Activated T-helper 1 cell treated with Interleukin-2 at 50 U/mL for 16 hours (primary cell): ENCODE measurements at places on chromosomes 3 and 15.

- no peak for DNase-seq
Observed at GRCh38 chr15:70319466-70319865, 221.7 kb upstream of the TLE3 start.

GRCh38 chr3:181454451-181455027 is 257.2 kb upstream of the SOX2 start:
- DNase-seq, result no peak

DNA sequence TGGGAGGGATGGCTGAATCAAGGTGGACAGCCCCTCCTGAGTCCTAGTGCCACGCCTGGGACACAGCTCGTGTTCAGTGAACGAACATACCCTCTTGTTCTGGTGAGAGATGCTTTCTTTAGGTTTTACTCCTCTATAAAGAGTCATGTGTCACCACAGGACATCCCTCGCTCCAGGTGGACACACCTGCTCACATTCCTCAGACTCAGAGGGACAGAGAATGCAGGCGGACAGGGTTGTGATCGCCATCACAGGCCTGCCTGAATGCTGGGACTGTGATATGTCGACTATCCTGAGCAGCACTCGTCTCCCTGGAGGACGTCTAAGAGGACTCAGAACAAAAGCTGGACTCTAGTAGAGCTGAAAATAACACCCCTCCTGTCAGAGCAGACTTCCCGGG is 96.4 kb upstream of the SNRPA1 start:
- no peak for DNase-seq

- no peak for DNase-seq
Observed at GRCh38 chr3:8607234-8608040, 37.2 kb downstream of the SSUH2 start.

DNA sequence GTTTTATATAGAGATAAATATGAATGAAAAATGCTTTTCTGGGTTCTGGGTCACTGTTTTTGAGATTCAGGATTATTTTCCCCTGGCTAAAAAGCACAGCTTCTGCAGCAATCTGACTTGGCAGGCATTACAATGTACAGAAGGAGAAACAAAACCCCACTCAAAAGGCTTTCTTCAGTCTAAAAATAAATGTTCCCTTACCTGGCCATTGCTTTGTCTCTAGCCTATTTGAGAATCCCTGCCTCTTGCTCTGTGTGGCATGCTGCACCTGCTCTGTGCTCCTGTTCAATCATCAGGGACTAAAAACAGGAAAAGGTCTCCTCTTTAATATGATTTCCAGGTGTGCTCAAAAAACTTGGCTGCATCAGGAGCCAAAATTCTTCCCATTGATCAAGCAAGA is 187.4 kb upstream of the STAC start:
- no peak for DNase-seq

GRCh38 chr3:36871379-36872126 is 73.3 kb downstream of the TRANK1 start:
- DNase-seq, result no peak
